ENCODE measurements at places on chromosomes 12 and 14.

GRCh38 chr12:76489737-76490136 lies 69.8 kb downstream of the OSBPL8 start:
- no peak for DNase-seq

- no peak for DNase-seq
Observed at GRCh38 chr12:39935839-39936238, 170.0 kb downstream of the SLC2A13 start.

- no peak for DNase-seq
Observed at GRCh38 chr14:24398653-24399446, at the start of gene NYNRIN. TSS of gene NYNRIN (plus strand) at chr14:24399003. CDS start at chr14:24399247, 244 bp downstream.

DNA sequence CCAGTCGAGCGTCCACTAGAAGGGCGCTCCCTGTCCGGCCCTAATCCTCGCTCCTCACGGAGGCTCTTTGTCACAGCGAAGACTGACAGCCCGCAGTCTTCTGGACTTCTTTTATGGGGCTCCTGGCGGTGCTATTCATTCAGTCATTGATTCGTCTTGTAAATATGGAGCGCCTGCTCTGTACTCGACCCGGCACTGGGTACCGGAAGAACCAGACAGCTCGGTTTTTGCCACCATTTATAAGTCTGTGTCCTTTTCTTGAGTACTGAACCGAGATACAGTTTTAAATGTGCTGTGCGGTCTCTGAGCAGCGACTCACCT lies 570 bp downstream of the DMAC2L start:
- DNase-seq: no peak

GRCh38 chr14:78700236-78700635 lies 530.1 kb downstream of the NRXN3 start:
- no peak for DNase-seq

- no peak for DNase-seq
Observed at GRCh38 chr12:120136093-120136770, 19.7 kb upstream of the RAB35 start.

GRCh38 chr14:83607682-83608081 lies 1922.3 kb upstream of the FLRT2 start:
- DNase-seq: no peak

DNA sequence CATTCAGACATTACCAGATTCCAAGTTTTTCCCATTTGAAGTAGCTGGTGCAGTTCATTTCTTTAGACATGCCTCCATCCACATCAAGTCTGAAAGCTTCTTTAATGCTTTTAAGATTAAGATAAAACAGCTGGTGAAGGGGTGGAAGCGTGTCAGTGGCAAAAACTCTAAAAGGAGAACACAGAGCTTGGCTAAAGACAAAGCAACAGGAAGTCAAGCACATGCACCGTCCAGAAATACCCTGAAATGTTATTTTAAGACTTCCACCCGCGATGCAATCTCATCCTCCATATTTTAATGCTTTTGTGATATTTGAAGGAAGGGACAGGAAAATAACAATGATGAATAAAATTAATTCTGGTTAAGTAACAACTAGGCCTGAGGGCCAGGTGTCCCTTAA lies 31.8 kb downstream of the PPM1H start:
- no peak for DNase-seq

DNA sequence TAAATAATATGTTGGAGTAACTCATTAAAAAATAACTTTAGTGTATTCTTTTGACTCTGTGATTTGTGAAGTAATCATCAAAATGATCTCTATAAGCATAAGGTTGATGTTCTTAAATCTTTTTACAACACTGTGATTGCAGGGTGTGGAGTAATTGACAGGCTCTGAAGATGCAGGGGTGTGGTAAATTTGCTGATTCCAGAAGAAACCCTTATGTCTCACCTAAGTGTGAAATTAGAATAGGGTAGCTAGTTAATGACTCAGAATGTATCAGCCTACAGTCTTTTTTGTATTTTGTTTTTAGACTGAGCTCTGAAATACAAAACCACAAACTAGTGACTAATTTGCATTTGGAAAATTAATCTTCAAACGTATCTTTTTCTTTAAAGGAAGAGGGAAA lies 5.9 kb downstream of the PRPF39 start:
- DNase-seq: no peak

DNA sequence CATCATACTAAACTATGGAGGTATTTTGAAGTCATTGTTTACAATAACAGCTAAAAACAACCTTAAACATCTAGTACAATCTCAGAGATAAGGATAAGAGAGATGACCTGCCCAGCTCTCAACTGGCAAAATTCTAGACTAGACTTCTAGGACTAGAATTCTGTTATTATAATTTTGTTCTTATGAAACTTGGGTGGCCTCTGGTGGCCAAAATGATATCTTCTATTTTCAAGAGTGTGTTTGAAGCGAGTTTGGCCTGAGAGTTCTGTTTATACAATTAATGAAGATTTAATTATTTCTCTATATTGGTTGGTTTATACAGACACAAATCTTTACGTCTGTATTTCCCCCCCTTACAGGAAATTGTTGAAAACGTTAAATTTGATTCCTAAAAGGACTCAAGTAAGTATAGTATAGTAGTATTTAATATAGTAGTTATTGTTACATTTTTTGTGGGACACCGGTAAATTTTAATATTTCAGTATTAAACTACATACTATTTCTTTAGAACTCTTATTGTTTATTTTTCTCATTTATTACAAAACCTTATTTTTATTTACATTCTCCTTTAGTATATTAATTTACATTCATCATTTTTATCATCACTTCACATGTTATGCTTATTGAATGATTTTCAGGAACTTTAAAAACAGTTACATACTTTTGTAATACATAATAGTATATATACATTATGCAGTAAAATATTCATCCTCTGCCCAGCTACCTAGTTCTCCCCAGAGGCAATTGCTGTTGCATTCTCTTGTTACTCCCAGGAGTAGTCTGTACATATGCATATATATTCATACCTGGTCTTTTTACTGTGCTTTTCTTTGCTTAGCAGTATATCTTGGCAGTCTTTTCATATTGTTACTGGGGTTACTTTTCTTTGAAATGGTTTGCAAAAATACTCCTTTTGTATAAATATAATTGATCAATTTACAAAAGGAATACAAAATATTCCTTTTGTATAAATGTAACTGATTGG lies 6.6 kb downstream of the PPHLN1 start:
- no peak for DNase-seq

GRCh38 chr12:9625019-9625418 lies 17.3 kb upstream of the KLRB1 start:
- DNase-seq: no peak

DNA sequence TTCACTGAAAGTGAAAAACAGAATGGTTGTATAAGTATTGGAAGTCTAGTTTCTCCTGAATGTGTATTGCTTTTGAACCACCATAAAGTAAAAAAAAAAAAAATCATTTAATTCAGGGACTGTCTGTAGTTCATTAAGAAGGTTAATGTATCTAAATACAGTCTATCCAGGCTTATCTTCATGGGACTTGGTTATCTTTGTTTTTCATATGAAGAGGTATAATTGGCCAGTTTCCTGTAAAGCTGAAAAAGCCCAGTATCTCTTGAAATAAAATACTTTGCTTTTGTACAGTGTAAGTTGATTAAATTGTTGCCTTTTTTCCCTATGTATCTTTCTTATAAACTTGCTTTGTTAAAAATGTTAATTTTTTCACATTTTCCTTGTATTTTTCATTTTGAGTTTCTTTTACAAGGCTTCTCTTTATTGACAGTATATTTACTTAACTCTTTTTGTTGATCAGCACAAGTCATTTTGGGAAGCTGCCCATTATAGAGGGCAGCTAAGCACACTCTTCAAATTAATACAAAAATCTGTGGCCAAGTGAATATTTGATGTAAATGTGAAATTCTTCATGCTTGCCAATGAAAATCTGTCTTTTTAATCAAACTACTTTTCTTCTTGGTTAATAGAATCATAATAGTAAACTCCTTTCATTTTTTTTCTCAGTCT lies 156.0 kb downstream of the TMTC3 start:
- no peak for DNase-seq

DNA sequence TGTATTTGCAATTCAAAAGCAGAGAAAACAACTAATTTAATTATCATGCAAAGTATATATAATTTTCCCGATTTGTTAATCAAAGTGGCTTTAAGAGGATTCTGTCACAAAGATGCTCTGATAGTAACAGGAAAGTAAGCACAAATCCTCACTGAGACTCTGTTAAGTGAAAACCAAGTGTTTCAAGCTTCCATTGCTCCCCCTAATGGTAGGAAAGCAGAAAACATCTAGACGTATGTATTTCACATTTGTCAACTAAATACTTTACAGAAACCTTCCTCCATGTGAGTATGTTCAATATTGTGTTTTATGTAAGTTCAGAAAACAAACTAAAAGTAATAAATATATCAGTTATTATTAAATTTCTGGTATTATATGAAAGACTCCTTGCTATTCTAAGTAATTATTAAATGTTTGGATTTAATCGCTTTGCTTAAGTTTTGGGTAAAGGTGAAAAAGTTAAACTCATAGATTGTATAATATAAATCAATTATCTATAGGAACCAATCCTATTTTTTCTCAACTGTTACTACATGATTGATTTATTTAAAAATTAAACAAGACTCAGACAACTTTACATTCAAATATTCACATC lies 1.5 kb upstream of the NTS start:
- peak; percentile 17 for DNase-seq

- DNase-seq: peak; percentile 38
Observed at GRCh38 chr12:93050026-93050747, 121.1 kb upstream of the EEA1 start.

- no peak for DNase-seq
Observed at GRCh38 chr14:61176686-61177085, 104.5 kb downstream of the TMEM30B start.

DNA sequence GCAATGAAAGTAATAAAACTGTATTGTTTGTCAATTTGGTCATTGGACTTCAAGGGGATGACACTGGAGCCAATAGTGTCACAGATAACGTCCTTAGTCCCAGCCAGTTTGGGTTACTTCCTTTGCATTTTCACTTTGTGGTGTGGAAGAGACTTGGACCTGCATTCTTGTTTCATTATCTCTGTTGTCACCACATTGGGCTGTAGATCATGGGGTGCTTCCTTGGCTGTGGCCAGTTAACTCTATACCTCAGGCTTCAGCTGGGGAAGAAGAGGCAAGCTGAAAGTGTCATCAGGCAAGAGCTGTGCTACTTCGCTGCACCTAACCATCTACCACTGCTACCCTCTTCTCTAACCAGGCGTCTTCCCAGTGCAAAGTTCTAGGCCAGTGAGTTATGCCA lies 15.1 kb upstream of the CISTR start:
- no peak for DNase-seq
